ENCODE measurements at places on chromosomes 1 and 21.

DNA sequence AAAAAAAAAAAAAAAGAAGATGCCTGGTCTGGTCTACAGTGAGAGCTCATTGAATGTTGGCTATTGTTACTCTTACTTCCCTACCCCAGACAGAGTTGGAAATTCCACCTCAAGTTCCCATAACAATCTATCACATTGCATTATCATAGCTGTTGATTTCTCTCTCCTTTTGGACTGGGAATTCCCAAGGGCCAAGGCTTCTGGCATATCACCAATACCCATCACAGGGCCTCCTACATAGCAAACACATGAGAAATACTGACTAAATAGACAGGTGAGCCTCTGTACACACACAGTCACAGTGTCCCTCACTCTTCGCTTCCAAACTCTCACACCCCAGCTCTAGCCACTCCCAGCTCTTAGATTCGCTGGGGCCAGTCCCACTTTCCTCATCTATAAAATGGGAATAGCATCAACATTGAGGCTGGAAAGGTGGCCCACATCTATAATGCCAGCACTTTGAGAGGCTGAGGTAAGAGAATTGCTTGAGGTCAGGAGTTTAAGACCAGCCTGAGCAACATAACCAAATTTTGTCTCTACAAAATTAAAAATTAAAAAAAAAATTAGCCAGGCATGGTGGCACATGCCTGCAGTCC is 6.4 kb downstream of the PTAFR start:
- DNase-seq: peak; percentile 25

GRCh38 chr1:228437424-228437962 is 20.8 kb upstream of the TRIM17 start:
- DNase-seq: no peak

- DNase-seq: no peak
Measured at GRCh38 chr1:224809613-224810012, 119.9 kb upstream of the DNAH14 start.

GRCh38 chr1:213623862-213624261 is 363.9 kb upstream of the PROX1 start:
- no peak for DNase-seq

GRCh38 chr1:19178734-19179398 is 31.2 kb downstream of the UBR4 start:
- no peak for DNase-seq

- peak; percentile 10 for DNase-seq
Measured at GRCh38 chr1:204366759-204367158, 7.0 kb upstream of the PLEKHA6 start.

- peak; percentile 53 for DNase-seq
Measured at GRCh38 chr1:77170687-77171086, 48.5 kb downstream of the PIGK start.

- no peak for DNase-seq
Measured at GRCh38 chr1:208772891-208773290, 528.7 kb upstream of the PLXNA2 start.

DNA sequence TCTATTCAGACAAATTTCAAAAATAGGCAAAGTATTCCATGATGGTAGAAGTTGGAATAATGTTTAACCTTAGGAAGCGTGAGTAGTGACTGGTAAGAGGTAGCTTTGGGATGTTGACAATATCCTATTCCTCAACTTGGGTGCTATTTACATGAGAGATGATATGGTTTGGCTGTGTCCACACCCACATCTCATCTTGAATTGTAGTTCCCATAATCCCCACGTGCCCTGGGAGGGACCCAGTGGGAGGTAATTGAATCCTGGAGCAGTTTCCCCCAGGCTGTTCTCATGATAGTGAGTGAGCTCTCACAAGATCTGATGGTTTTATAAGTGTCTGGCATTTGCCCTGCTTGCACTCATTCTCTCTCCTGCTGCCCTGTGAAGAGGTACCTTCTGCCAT is 67.3 kb downstream of the PLPPR4 start:
- DNase-seq: no peak

DNA sequence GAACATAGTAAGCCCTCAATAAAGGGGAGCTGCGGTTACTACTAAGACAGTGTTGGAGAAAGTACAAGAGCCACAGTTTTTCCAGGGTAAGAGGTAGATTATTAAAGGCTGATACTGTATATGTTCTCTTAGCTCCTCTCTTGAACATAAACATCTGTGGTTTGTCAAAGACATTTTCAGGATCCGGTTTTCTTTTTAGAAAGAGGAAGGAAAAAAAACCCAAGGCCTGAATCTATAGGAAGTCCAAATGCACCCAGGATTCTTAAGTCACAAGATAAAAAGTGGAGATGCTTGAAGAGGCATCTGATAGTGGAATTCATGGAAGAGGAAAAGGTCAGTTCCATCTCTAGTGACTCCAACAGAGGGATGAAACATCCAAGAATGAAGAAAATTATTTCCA is 24.6 kb upstream of the SLC45A3 start:
- DNase-seq: no peak

- no peak for DNase-seq
Measured at GRCh38 chr1:44585315-44585920, 88.9 kb downstream of the TMEM53 start.

- no peak for DNase-seq
Measured at GRCh38 chr1:193703121-193703520, 516.7 kb upstream of the B3GALT2 start.

- DNase-seq: peak; percentile 42
Measured at GRCh38 chr1:208036106-208036808, 125.3 kb upstream of the CD34 start.

DNA sequence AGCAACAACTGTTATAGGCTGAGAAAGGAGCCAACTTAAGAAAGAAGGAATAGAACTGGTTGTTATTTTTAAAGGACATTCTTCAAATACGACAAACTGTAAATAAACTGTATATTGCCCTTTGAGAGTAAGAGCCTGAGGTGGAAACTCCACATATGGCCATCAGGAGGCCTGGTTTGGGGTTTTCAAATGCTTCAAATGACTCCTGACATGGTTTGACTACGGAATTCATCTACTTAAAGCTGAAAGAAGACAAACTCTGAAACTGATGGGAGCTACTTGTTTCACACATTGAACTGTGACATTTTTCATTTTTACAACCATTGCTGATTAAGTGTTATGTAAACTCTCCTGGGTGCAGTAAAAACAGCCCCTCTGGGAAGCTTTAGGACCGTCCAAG is 59.8 kb downstream of the NGF start:
- DNase-seq: no peak

DNA sequence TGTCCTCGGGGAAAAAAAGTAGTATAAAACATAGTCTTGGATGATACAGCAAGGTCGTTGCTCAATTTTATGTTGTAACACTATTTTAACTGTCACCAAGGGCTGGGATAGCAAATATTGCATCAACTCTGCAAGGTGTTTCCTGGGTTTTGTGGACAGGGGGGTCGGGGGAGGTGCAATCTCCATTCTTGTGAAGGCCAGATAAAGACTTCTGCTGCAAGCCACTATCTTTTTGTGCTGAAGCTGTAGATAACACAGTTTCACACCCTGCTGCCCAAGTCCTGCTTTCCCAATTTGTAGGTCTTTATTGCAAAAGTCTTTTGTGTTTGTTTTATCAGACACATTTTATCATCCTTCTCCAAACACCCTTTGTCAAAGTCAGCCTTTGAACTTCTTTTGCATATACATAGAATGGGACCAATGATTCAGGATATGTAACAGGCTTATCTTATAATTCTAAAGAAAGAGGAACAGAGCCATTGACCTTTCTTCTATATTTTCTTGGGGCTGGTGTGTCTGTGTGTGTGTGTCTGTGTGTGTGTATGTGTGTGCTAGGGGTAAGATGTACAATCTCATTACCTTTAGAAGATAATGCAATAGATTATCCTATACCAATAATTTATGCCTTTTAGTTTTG is 140.6 kb downstream of the RUNX1 start:
- DNase-seq: peak; percentile 83

- DNase-seq: no peak
Measured at GRCh38 chr1:236982380-236982779, 21.9 kb downstream of the MT1HL1 start.

GRCh38 chr1:203295796-203296195 is 9.5 kb upstream of the BTG2 start:
- DNase-seq: no peak

GRCh38 chr1:18973446-18973955 is 17.0 kb upstream of the IFFO2 start:
- DNase-seq: no peak

DNA sequence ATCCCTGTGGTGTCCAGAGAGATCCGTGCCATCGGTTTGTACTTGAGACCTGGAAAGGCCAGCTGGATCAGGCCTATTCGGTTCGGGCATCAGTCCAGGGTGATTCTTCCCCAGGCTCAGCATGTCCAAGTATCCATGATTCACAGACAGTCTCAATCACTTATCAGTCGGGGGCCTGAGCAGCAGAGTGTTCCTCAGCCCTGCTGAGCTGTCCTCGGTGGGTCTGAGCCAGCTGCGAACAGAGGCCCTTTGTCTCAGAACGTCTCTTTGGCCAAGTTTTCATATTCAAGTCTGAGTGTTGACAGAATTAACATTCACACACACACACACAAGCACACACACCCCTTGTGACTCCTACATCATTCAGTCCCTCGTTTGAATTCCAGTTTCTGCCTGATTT is 33.4 kb upstream of the OSBPL9 start:
- DNase-seq: peak; percentile 96

DNA sequence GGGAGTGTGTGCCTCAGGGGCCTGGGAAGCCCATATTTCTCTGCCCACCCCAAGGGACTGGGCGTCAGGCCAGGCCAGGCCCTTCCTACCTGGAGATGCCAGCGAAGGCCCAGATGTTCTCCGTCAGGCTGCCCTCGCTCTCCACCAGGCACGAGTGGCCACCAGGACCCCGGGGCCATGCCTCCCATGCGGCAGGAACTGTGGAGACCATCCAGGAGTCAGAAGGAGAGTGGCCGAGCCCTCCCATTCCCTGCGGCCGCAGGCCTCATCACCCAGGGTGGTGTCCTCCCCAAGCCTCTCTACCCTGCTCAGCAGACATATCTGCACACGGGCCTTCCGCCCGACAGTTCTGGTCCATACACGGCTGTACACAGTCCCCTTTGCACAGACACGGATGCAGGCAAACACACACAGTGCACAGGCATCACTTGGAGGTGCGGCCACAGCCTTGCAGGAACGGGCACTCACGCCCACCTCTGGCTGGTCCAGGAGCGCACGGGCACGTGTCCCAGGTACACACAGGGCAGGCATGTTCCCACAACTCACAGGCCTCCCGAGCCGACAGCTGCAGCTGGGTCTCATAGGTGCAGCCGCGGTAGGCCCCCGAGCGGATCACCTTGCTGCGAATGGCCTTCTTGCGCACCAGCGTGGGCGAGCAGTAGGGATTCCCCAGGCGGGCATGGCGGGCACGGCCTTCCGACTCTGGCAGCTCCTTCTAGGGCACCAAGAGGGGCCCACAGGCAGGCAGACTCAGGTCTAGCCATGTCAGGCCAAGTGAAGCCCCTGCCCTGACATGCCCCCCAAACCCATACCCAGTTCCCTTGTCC is 5.9 kb upstream of the KIF17 start:
- DNase-seq: no peak

- peak; percentile 13 for DNase-seq
Measured at GRCh38 chr1:226457307-226457712, 49.4 kb upstream of the PARP1 start.

DNA sequence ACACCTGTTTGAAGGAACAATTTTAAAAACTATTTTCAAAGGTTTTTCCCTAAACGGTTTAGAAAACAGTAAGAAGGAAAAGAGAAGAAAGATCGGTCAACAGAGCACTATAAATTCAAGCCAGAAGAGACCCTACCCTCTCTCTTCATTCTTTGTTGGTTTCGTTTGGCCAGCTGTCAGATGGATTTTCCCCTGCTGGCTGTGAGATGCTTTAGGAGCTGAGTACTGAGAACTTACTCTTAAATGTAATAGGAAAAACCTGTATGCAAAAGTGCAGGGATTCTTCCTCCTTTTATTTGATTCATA is 1.3 kb upstream of the TXNIP start:
- DNase-seq: no peak

GRCh38 chr1:232150770-232151548 is 479.0 kb downstream of the SIPA1L2 start:
- no peak for DNase-seq

DNA sequence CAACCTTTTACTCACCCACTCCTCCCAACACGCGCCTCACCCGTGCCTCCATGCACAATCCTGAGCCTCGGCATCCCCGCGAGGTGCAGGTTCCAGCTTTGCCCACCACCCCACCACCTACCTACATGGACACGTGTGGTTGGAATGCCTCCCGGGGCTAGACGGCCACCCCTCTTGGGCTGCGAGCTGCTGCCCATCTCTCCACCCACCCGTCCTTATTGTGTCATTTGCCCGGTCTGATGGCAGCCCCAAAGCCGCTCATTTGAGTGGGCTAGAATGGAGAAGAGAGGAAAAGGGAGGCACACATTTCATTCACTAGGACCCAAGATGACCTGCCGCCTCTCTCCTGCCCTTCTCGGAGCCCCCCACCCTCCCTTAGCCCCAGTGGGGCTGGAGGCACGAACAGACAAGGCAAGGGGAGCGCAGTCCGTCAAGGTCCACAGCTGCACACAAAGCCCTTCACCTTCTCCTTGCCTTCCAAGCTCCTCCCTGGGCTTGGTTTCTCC is 785 bp downstream of the ZNF697 start:
- DNase-seq: no peak

DNA sequence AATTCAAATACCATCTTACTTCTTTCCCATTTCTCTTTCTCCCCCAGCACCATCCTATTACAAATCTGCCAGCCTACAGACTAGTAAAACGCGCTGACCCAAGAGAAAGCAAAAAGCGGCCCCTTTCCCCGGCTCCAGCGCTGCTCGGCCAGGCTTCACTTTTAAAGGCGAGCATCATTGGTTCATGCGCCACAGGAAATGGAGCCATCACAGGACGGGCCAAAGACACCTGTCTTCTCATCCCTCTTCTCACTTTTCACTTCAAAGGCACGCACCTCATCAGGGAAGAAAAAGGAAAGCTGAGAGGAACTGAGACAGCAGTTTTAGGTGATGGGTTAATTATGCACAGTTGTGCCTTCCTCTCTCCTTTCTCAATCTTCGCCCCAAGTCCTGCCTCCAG is 664.2 kb upstream of the USP24 start:
- DNase-seq: no peak

GRCh38 chr21:37475186-37475868 is 108.8 kb downstream of the DYRK1A start:
- DNase-seq: no peak

GRCh38 chr1:212683357-212683722 is 16.3 kb downstream of the BATF3 start:
- no peak for DNase-seq

- DNase-seq: no peak
Measured at GRCh38 chr1:235161685-235162327, 756 bp upstream of the RBM34 start.

- no peak for DNase-seq
Measured at GRCh38 chr1:226133504-226134123, 52.9 kb downstream of the ACBD3 start.

DNA sequence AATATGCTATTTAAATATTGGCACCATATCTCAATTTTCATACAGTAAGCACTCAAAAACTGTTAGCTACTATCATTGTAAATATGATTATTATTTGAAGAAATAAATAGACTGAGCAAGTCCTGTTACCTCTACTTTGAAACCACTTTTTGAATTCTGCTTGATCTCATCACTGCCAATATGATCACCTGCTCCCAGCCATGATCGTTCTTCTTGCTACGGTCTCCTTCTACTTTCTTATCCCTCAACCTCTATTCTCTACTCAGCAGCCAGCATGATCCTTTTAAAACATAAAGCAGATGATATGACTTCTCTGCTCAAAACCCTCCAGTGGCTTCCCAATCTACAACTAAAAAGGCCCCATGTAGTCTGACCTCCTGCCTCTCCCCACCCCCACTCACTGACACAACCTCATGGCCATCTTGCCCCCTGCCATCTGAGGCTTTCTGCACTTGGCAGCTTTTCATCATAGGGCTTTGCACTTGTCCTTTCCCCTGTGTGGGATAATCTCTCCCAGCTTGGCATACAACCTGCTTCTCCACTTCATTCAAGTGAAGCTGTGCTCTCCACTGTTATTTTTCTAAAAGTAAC is 27.2 kb downstream of the CD34 start:
- DNase-seq: no peak
